Tibial artery (tissue), 4 donors: ENCODE measurements at places on chromosomes 2 and 18.
A peak's percentile ranks its signal among the peaks of the same experiment; 100 is the strongest.

GRCh38 chr2:152247337-152247695 is 71.8 kb upstream of the STAM2 start:
- DNase-seq = no peak

DNA sequence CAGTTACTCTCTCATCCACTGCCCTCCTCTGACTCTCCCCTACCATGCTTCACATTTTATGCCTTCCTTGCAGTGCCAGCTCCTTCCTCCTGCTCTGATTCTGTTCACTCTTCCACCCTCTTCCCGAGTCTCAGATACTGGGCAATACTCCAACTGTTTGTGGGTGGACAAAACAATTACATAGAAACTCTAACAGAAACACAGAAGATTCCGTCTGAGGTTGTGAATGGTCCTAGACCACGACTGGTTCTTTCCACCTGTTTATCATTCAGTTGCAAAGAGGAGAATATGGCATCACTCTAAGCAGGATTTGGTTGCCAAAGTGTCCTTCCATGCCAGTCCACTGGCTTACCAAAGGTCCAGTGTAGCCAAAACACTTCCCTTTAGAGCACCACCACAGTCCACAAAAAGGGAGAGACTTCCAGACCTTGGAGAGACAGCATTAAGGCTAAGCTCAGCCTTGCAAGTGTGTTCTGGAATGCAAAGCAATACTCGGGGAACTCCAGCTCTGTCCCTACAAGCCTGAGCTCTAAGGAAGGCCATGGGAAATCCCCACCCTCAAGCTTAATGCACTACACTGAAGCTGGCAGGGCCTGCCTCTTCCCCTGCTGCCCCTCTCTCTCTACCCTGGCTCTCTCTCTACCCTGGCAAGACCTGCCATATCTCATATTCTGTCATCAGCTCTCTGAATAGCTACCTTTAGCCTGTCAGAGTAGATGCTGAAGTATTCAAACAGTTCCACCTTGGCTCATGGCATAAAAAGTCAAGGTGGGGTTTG is 33.6 kb upstream of the RND3 start:
- no peak for DNase-seq

DNA sequence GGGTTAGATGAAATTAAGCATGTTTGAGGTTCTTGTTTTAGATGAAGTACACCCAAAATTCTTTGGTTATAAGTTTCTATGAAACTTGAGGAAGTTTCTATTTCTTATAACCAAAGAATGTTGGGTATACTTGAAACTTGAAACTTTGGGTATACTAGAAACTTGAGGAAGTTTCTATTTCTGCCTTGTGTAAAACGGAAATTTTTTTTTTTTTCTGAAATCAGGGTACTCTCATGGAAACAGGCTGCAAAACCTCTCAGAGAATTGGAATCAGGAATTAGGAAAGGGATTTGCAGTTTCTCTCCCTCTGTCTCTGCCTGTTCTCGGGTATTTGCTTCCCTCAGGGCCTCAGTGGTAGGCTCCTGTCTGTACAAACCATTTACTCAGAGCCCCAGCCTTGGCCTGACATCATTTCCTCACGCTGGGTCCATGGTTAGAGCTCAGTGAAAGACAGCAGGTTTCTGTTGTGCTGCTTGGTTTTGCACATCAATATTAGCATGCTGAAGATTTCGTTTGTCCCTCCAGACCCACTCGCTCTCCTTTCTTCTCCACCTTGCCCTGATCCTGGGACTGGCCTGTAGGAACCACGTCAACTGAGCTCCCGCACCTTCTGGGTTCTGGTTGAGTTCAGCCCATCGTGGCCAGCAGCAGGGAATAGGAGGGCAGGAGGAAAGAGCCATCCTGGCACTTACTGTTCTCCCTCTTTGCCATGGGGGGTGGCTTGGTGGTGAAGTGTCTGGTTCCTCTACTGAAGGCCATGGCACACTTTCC is 106.4 kb downstream of the POLR1A start:
- DNase-seq = peak; percentile 65

DNA sequence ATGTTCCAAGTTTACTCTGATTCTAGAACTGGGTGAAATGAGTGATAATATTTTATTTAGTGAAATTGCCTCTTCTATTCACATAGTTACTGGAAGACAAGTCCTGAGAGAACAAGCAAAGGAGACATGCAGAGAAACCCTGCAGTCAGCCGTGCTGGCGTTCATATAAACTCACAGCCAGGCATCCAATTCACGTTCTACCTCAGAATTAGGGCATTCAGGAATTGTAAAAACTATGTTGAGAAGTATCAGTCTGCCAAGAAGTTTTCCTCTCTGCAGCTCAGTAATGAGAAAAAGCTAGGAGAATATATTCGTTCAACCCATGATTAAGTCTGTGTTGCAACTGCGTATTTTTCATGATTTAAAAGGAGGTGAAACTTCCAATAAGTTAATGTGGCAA is 156.2 kb upstream of the DSEL start:
- DNase-seq = no peak

GRCh38 chr2:221370076-221370856 is 201.8 kb downstream of the EPHA4 start:
- DNase-seq = no peak

GRCh38 chr2:149192427-149192826 is 138.0 kb upstream of the LYPD6 start:
- DNase-seq = no peak

GRCh38 chr18:56026509-56026908 is 438.5 kb upstream of the TCF4 start:
- DNase-seq = no peak

GRCh38 chr2:118670838-118671237 is 176.6 kb downstream of the EN1 start:
- DNase-seq = no peak

DNA sequence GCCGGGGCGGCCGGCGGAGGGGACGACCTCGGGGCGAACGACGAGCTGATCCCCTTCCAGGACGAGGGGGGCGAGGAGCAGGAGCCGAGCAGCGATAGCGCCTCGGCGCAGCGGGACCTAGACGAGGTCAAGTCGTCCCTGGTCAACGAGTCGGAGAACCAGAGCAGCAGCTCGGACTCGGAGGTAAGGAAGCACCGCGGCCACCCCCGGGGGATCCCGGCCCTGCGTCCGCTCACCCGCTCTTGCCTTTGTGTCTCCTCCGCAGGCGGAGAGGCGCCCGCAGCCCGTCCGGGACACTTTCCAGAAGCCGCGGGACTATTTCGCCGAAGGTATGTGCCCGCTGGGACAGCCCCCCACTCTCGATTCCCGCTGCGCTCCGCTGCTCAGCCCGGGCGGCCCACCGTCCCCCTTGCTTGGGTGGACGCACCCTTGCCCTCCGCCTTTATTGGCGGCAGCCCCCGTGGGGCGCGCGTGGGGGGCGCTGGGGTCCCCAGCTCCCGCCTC is 611 bp downstream of the TCF7L1 start:
- DNase-seq = peak; percentile 75

- no peak for DNase-seq
Observed at GRCh38 chr2:130744287-130745117, 10.8 kb upstream of the AMER3 start.

DNA sequence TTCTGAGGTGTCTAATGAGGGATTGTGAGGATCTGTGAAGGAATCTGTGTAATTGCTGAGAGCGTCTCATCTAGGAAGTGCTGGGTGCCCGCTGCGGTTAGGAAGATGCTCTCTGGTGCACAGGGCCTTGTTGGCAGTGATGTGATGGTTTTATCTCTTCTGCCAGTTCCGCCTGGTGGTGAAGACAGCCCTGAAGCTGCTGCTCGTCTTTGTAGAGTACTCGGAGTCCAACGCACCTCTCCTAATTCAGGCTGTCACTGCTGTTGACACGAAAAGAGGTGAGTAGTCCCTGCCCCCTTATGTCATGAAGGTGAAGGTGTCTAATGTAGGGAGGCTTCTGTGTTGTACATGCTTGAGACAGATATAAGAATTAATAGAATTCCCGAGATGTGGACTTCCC is 234.2 kb downstream of the TPGS2 start:
- DNase-seq = no peak

DNA sequence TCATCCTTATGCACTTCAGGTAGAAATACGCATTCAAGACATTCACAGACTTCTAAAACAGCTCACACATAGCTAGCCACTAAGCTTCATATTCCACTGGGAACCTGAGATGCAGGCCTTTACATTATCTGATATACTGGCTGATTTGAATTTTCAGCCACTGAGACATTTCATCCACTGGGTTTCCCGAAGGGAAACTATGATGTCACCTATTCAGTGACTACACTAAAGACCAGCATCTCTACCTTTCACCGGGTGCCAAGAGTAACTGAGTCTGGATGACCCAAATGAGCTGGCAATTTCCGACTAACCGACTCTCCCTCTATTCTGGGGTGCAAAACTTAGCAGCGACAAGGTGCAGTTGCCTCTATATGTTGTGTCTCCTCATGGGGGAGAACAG is 31.8 kb upstream of the SP140L start:
- DNase-seq = no peak

DNA sequence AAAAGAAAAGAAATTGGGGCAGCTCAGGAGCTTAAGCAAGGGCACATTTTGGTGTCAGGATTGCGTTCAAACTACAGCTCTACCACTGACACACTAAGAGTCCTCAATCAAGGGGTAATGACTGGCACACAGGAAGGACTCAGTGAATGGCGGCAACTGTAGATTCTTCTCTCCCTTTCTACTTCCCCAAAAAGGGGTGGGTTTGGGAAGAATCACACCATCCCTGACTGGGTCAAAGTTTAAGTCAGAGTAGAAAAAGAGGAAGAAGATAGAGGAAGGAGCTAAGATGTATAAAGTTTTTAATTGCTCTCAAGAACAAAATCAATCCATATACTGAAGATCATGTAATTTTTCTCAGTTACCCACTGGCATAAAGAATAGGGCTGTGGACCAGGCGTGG is 2.6 kb downstream of the NLRC4 start:
- no peak for DNase-seq

- no peak for DNase-seq
Observed at GRCh38 chr2:185984670-185985069, 246.1 kb downstream of the FSIP2 start.

DNA sequence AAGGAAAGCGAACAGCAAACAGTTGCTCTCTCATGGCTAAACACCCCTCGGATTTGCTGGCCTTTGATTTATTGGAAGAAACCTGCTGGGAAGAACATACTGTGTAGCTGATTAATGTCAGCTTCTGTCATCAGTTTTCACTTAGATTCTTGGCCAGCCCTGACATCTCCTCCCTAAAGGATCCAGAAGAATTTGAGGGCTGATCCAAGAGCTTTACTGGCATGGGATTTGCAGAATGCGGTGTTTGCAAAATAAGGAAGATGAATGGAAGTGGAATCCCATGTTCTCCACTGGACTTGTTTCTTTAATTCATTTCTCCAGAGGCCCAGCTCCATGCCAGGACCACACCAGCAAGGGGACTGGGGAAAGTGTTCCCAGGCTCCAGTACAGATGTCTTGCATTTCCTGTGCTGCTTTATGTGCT is 80.5 kb downstream of the RDH14 start:
- peak; percentile 72 for DNase-seq

GRCh38 chr2:217800433-217801114 is 202.2 kb downstream of the TNS1 start:
- DNase-seq = peak; percentile 58

- no peak for DNase-seq
Observed at GRCh38 chr2:74952575-74952974, 5.9 kb upstream of the POLE4 start.

- no peak for DNase-seq
Observed at GRCh38 chr2:27621524-27621923, 7.3 kb downstream of the CCDC121 start.

DNA sequence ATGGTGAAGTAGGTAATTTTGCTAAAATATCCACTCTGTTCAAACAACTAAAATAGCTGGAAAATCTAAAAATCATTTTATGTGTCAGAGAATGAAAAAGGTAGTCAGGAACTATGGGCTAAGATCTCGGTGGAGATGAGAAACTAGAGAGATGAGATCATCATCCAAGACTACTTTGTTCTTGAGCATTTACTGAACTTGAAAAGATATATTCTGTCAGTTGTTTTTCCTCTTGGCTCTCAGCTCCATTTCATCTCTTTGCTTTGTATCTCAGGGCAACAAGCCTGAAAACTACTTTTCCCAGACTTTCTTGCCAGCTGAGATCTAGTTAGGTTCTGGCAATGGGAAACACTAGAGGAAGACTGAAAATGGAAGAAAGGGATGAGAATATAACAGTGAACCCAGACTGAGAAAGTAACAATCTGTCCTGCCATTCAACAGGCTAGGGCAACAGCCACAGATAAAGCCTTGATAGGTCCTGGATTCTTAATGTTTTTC is 346.2 kb upstream of the MEX3C start:
- DNase-seq = no peak

- DNase-seq = no peak
Observed at GRCh38 chr2:134262684-134263083, 8.8 kb downstream of the MGAT5 start.

DNA sequence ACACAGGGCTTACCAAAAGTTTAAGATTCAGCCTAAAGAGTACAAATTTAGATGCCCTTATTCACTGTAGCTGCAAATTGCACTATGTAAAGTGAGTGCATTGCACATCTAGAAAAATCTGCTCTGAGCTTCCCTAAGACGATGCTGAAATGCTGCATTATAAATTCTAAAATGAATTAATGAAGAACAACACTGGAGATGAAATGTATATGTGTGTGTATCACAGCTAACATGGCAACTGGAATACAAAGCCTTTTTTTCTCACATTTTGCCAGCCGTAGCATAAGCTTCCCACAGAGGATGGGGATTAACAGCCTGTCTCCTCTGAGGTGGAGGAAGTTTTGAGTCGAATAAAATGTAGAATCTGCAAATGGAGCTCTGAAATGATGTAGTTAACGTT is 338.3 kb upstream of the ZEB2 start:
- DNase-seq = no peak

- DNase-seq = no peak
Observed at GRCh38 chr2:183490489-183490888, 366.2 kb downstream of the NUP35 start.

GRCh38 chr18:78948221-78948620 is 31.4 kb upstream of the SALL3 start:
- DNase-seq = no peak

DNA sequence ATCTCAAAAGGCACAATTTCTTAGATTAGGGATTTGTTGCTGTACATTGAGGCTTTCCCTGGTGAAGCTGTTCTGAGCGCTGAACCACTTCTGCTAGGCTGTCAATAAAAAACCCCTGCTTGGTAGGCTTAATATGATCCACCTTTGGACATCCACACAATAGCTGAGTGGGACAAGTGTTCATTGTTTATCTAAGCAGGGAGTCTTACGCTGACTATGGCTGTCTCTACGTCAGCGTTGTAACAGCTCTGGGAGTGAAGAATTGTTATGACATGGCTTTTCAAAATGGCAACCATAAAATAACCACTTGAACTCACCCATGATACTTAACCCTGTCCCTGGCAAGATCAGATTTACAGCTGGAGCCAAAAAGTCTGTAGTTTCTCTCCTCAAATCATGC is 111.5 kb upstream of the SULT1C3 start:
- no peak for DNase-seq

- no peak for DNase-seq
Observed at GRCh38 chr2:206031162-206031784, 54.7 kb downstream of the INO80D start.

- no peak for DNase-seq
Observed at GRCh38 chr2:9102861-9103662, 99.6 kb upstream of the MBOAT2 start.

- no peak for DNase-seq
Observed at GRCh38 chr18:11322006-11322405, 172.6 kb upstream of the PIEZO2 start.

- DNase-seq = no peak
Observed at GRCh38 chr2:152283392-152283791, 51.6 kb upstream of the FMNL2 start.
